ENCODE measurements at places on chromosomes 7 and 10.

GRCh38 chr7:130393101-130393561 is 12.8 kb downstream of the CPA1 start:
- DNase-seq: no peak

GRCh38 chr7:7704867-7705266 is 13.5 kb downstream of the RPA3 start:
- no peak for DNase-seq

GRCh38 chr7:47377741-47378140 is 204.2 kb downstream of the TNS3 start:
- no peak for DNase-seq

DNA sequence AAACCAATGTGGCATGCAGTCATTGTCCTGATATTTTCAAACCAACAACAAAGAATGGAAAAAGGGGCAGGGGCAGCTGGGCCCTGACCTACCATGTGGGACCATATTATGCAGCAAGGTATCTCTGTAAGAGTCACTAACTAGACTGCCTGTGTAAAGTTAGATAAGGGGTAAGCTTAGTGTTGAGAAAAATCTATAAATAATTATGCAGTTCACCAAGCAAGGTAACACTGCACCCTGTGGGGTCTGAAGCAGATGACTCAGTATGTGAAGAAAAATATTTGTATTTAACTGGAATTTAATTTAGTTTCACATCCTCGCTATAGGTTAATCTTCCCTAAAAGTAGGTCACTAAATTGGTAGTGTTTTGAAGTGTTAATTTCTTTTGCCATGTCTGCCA is 99.3 kb downstream of the PPP1R3A start:
- DNase-seq: no peak

DNA sequence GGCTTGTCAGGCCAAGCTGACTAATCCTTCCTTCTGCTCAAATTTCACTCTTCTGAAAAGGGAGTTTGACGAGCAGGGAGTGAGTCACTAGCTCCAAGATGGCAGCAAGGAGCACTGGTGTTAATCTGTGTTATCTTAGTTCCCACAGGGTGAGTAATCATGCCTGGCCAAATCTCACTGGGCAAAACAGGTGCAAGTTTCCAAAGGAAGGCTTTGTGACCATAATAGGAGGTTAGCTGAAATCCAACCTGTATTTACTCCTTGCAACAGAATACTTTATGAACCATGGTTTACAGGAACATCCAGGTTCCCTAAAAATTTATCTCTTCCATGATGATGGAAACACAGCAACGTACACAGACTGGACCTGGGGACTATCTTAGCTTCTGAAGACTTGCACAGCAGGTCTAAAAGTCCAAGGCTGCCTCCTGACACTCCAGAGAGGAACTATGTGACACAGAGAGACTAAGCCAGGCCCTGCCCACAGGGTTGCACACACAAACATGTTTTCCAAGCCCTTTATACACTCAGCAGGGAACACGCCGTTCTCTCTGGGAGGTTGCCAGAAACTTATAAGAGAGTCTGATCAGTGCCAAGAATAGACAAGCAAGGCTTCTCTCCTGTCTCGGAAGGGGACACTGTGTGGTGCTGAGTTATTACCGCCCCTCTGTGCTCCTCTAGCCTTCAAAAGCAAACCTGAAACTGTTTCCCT is 46.3 kb downstream of the PDK4 start:
- no peak for DNase-seq

- DNase-seq: no peak
These were observed 34.5 kb downstream of the FRMD4A start for GRCh38 chr10:14296065-14296709.

DNA sequence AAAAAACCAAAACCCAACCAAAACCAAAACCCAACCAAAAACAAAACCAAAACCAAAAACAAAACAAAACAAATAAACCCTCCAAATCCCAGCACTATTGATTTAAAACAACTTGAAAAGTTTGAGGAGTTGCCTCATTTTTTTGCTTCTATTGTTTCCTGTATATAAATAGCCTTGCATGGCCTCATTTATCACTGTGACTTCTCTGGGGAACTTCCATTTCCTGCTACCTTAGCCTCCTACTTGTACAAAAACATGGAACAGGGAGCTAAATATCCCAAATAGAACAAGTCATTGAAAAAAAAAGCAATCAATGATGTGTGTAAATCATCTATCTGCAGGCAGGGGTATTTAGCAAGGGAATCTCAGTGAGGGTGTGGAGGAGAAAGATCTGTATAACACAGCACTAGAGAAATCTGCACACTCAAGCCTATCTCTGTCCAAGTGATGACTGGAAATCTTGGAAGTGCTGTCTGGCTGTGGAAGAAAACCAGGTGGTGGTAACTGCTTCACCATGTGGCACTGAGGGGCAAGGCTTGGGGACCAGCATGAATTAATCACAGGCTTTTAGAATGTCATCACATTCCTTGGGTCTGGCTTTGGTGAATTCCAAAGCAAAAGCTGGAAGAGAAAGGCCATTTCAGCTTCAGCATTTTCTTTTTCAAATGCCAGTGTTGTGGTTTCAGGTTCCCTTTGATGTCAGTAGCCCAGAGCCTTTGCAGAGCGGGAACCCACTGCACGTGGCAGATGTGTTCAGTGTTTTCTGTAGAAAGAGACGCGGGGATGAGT is 349.5 kb upstream of the ZNF32 start:
- no peak for DNase-seq

DNA sequence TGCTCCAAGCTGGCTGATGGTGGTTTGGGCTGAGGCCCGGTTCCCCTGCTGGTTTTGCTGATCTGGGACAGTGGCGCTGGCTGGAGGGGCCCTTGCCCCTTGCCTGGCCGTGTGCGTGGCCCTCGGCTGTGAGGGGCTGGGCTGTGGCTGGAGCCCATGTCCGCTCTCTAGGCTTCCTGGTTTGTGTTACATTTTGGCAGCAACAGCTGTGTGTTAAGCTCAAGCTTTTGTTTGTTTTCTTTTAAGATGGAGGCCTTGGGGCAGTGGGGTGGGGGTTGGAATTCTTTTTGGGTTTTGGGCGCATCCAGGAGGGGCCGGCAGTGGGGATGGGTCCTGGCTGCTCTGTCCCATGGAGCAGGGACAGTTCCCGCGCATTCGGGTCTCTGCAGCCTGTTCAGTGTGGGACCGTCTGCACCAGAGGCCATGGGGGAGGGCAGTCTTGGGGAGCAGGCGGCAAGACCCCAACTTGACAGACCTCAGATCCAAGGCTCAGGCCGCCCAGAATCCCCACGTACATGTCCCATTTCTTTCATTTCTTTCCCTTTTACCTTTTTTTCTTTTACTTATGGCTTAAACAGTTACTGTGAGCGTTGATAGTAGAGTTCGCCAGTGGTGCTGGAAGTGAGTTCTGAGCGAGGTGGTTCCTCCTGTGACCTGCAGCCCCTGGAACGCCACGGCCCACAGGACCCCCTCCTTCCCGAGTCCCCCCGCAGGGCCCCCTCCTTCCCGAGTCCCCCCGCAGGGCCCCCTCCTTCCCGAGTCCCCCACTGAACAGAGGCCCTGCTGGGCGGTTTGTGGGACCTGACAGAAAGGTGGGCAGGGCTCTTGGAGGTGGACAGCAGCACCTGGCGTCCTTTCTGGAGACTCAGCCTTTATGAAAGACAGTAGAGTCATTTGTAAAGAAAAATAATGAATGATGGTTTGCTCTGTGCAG is 75.3 kb downstream of the INPP5A start:
- DNase-seq: no peak

DNA sequence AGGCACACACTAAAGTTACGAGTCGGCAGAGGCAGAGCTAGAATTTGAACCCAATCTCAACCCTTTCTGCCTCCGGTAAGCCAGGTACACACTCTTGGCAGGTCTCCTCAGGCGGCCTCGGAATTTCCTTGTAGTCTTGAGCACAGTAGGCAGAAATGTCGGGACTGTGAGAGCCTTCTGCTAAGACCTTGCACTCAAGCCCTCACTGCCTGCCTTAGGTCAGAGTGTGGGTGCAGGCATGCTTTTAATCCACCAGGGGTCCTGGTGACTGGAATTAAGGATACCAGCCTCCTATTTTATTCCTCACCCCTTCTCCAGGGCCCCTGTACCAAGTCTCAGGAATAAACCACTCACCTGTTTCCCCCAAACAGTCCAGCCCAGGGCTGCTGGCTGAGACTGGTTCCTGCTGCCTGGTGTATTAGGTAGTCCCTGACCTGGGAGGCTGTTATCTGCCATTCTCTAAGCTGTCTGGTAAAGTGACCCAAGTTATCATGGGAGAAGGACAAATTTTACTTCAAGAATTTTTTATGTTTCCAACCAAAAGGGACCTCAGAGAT is 855 bp downstream of the ATP6V1F start:
- no peak for DNase-seq

- no peak for DNase-seq
These were observed 494.9 kb upstream of the PODXL start for GRCh38 chr7:132051311-132051710.

GRCh38 chr7:2934211-2934731 is 90.2 kb upstream of the GNA12 start:
- no peak for DNase-seq
